ENCODE measurements at places on chromosomes 2 and 18.
A peak's percentile ranks its signal among the peaks of the same experiment; 100 is the strongest.

DNA sequence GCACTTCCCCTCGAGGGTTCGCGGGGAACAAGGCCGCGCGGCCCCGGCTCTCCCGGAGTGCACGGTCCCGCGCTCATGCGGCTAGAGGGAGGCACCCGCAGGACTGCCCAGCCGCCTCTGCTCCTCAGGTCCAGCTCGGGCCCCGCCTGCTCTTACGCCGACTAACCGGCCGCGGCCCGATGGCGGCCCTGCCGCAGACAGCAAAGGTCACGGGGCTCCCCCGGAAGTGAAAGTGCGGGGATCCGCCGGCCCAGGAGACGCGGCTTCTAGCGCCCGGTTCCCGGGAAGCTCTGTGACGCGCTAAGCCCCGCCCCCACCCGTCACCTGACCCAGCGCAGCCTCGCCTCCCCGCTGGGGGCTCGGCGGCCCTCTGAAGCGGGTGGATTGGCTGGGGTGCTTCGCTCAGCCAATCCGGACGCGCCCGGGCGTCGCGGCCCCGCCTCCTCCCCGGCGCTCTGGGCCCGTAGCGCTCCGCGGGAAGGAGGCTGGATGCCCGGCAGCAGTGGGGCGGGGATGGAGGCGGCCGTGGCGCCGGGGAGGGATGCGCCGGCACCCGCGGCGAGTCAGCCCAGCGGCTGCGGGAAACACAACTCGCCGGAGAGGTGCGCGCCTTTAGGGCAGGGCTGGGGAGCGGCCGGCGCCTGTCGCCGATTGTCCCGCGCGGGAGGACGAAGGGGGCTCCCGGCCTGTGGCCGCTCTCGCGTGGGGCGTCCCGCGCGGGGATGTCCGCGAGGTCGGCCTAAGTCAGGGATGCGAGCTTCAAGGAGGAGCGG, at the start of gene SCLY:
Gene SCLY, plus strand, starts transcription at position 460 of the 773 bp plus-strand sequence. Its CDS starts 54 bp downstream, at position 514.
- DNase-seq = peak; percentile 98

DNA sequence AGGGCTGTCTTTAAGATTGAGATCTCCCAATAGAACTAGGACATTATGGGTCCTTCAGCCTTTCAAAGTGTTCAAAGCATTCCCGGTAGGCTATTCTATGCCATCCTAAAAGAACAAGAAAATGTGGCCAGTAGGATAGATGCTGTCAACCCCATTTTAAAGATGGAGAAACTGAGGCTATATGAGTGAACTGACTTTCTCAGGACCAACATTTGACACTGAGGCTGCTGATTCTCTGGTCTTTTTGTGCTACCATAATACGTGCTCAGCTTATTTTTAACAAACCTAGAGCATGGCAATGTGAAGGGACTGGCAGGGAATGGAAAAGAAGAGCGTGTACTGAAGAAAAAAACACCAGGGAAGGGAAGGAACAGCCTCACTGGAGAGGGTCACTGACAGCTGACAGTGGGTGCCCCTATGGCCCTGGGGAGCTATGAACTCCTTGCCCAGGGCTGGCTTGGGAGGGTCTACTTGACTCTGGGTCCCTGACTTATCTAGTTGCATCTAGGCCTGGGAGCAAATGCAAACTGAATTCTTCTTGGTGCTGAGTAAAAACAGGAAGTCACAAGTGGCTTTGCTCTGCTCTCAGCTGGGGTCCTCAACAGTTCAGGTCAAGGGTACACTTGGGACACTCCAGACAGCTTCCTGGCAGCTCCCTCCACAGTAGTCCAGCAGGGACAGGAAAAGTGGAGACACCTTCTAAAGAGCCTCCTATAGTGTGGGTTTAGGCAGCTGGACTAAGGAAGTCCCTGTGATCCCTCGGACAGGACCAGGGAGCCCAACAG, 2.3 kb downstream of the CYRIA start:
- no peak for DNase-seq

DNA sequence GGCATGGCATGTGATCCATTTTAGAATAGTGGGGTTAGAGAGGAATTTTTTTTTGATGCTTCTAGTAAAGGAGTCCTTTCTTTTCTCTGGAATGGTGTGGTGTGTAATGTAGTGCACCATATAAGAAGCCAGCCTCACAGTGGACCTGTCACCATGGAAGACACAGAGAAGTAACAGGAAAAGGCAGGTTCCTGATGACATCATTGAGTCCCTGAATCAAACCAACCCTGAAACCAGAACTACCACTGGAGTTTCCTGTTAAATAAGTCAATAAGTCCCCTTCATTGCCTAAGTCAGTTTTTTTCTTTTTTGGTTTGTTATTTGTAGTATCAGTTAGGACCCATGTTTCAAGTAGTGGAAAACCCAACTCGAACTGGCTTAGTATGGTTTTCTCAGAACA, 11.9 kb downstream of the ADCYAP1 start:
- DNase-seq = no peak

GRCh38 chr2:201538025-201538424, 86.5 kb downstream of the STRADB start:
- no peak for DNase-seq
